ENCODE measurements at places on chromosomes 11 and 22.

DNA sequence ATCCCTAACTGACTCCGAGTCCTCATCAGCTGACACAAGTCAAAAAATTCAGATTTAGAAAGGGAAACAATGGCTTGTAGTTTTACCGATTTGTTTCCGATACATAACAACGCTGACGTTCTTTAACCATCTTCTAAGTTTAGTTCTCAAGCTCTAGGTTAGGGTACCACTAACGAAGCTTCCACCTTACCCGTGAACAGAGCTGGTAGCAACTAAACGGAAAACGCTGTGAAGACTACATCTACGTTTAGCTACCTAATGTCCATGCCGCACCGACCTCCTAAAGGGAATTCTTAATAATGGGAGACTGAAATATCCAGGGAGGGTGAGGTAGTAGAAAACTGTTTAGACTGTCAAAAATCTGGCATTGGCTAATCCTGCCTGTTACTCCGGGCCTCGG, 1.0 kb downstream of the NUP98 start:
- no peak for DNase-seq

GRCh38 chr11:129620237-129621104, 195.2 kb upstream of the TMEM45B start:
- DNase-seq, result no peak

DNA sequence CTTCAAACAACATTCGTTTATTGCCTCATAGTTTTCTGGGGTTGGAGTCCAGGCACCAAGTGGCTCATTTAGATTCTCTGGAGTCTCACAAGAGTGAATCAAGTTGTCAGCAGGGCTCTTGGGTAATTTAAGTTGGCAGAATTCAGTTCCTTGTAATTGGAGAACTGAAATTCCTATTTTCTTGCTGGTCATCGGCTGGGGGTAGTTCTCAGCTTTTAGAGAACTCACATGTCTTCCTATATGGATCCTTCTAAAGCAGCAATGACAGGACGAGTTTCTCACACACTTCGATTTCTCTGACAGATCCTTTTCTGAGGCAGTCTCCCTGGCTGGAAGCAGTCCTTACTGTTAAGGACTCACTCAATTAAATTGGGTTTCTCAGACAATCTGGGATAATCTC, 17.3 kb upstream of the OOSP4B start:
- DNase-seq, result no peak

DNA sequence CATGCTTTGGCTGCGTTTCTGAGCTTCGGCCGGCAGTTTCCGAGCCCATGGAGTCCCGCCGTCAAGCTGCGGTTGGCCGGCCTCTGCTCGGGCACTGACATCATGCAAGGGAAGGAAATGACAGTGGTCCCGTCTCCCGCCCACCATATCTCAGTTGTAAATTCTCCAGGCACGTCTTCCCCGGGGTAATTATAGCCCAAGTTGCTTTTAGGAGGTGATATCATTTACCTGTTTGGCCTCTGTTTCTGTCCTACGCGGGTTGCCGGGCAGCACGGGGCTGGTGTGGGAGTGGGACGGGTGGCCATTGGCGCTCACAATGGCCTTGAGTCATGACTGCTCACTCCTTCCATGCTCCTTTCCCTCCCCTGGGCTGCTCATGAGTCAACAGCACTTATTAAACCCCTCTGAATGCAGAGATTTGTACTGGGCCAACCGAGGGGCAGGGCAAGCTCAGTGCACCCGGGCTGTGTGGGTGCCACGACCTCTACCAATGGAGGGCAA, 4.2 kb upstream of the ANO1 start:
- DNase-seq, result no peak

DNA sequence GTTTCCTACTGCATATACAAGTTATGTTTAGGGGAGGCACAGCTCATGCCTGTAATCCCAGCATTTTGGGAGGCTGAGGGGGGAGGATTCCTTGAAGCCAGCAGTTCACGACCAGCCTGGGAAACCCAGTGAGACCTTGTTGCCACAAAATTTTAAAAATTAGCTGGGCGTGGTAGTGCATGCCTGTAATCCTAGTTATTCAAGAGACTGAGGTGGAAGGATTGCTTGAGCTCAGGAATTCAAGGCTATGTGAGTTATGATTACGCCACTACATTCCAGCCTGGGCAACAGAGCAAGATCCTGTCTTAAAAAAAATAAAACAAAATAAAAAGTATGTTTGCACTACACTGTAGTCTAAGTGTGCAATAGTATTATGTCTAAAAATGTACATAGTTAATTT, 108.8 kb upstream of the TEAD1 start:
- DNase-seq, result no peak

GRCh38 chr11:111066846-111067245, 178.7 kb upstream of the POU2AF2 start:
- no peak for DNase-seq

DNA sequence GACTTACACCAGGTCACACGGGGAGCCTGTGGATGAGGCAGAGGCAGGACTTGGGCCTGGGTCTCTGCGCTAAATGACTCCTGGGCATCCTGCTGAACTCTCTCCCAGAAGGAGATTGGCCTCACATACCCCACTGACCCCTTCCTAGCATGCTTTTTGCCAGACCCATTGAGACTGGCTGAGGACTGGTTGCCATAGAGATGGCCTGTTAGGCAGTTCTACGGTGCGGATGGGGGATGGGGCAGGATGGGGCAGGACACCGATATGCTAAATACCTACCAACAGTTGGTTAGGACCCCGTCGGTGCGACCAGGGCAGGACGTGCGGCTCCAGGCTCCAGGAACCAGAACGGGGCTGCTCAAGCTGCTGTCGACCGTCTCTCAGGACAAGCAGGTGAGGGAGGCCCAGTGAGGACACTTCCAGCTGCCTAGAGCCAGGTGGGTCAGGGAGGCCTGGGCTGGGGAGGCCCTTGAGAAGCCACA, at the start of gene TSGA10IP:
TSS of gene TSGA10IP (plus strand) at position 51 of the 482 bp plus-strand sequence. CDS start at position 247, 196 bp downstream.
- no peak for DNase-seq

DNA sequence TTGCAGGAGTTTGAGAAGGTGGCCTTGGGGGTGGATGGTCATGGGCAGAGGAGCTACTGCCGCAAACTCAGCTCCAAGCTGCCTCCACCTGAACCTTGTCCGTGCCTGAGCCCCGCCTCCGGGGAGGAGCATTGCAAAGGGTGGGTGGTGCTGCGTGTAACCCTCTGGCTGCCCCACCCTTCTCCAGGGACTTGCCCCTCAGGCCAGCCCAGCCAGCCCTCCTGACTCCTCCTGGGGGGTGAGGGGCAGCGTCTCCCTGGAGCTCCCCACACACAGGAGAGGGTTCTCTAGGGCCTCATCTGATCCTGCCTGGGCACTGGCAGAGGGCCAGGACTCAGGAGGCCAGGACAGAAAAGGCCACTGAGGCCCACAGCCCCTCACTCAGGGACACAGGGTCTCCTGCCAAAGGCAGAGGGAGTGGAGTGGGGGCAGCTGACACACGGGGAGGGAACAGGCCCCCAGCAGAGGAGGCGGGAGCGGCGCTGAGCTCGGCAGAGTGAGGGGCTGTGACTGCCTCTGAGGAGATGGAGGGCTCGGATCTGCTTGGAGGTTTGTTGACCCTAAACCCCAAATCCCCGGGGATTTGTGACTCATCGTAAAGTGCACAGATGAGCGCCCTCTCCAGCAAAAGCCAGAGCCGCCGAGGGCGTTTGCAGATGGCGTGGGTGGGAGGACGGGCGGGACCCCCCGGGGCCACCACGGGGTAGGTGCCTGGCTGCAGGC, 12.8 kb downstream of the BRSK2 start:
- DNase-seq, result no peak

- no peak for DNase-seq
Measured at GRCh38 chr11:11732116-11732515, 109.7 kb upstream of the USP47 start.

DNA sequence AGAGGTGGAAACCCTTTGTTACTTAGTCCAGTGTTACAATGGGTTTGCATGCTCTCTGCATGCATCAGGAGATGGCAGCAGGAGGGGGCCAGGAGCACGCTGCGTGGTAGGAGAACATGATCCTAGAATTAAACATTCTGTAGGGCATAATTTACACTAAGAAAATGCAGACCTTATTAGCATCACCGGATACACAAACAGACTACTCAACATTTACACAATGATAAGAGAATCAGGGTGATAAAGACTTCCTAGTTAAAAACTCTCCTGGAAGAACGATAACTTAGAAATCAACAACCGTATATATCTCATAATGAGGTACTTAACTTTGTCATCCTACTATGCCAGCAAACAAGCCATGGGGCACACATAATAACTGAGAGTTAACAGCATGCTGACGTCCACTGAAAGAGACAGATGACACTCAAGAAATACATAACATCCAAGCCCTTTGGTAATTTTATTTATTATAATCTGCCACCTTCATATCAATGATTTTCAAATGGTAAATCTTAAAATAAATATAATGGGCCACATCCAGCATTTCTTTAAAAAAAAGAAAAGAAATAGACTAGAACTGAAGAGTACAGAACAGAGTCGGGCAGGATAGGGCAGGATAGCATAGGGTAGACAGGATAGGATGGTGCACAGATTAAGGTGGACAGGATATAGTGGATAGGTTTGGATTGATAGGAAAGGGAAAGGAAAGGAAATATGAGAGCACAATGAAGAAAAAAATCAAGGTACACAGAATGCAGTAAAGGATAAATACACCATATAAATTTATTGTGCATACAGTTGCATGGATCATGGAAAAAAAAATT, 27.5 kb downstream of the CADM1 start:
- no peak for DNase-seq

- no peak for DNase-seq
Measured at GRCh38 chr11:77211040-77211451, 83.0 kb downstream of the MYO7A start.

- DNase-seq, result no peak
Measured at GRCh38 chr11:130213979-130214281, 54.3 kb downstream of the ST14 start.

DNA sequence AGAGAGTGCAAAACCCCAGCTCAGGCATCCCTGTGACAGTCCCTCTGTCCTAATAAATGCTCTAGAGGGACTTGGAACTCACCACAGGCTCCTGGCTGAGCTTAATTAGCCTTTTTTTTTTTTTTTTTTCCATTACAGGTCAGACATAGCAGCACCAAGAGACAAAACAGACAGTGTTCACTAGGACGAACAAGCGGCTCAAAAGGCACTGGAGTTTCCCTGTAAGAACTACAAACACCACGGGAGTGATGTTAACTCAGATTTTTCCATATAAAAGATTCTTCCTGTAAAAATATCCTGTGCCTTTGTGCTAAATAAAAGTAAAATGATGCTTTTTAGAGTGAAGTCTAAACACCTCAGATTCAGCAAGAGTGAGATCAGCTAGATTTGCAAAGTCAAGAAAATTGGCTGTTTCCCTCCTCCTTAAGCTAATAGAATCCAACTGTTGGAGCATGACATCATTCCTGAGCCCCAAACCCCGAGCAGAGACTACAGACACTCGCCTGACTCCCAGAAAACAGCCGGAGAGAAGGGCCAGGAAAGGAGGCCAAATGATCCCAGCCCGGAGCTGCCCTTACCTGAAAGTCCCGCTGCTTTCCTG, 101.0 kb upstream of the AKIP1 start:
- DNase-seq, result no peak

DNA sequence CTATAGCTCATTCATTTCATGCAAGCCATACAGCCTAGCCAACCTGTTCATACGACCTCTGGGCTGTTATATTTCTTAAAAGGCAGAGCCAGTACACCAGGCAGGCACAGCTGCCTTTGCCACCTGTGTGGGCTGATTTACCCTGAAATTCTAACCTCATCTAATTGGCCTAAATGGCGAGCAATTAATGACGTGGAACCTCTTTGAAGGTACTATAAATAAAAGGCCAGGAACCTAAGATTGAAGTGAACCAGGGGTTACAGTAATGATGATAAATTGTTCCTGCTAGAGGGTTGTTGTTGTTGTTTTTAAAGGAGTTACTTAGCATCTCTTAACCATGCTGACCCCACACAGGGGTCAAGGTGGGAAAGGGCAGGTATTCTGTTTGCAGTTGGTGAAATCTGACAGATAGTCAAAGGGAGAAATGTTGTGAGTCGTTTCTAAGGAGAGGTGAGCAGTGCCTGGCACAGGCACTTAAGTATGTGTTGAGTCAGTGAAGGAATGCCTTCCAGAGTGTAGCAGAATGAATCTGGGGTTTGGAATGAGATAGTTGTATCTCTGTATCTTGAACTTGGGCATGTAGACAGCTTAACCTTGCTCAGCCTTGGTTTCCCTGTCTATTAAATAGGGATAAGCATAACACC, 213.5 kb upstream of the NAV2 start:
- DNase-seq, result no peak

DNA sequence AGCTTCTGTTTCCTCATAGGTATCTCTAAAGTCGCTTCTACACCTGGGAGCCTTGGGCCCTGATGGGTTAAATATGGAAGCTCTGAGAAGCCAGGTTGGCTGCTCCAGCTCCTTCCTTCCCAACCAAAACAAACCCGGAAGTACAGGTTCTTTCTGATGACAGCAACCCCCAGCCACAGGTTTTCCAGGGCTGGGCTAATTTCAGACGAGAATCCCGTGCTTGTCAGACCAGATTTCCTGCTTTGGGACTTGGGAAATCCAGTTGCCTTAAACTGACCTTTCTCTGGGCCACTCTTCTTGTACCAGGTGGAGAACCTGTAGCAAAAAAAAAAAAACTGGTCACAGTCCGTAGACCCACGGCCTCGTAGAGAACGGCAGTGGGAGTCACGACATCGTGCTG, 51.9 kb downstream of the RBX1 start:
- no peak for DNase-seq

Data from stimulated activated CD4-positive, alpha-beta T cell treated with anti-CD3 and anti-CD28 coated beads, Interleukin-4, amount 100 ng/mL, for 1 hour (primary cell).